ENCODE measurements at places on chromosomes 3 and 15.

DNA sequence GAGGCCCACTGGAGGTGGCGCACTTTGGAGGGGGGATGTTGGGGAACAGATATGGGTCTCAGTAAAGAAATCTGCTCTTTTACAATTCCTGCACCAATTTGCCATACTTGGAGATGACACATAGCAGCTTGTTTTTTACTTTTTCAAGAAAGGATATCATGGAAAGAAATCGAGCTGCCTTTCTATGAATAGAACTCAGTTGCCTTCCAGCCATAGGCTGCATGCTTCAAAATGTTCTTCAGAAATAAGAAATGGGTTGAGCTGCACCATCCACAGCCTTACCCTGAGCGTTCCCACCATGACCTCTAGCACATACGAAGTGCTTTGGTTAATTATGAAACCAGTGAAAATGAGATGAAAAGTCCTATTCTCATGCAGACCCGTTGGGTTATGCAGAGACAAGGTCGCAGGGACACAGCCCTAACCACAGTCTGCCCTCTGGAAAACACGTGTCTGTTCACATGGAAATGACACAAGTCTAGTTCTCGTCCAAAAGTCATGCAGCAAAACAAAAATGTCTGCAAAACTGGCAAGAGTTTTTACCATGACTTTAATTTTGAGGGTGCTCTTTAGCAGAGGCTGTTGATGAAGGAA is 36.3 kb downstream of the NGRN start:
- DNase-seq: no peak

GRCh38 chr3:49794431-49794830 is 5.2 kb downstream of the CDHR4 start:
- no peak for DNase-seq

DNA sequence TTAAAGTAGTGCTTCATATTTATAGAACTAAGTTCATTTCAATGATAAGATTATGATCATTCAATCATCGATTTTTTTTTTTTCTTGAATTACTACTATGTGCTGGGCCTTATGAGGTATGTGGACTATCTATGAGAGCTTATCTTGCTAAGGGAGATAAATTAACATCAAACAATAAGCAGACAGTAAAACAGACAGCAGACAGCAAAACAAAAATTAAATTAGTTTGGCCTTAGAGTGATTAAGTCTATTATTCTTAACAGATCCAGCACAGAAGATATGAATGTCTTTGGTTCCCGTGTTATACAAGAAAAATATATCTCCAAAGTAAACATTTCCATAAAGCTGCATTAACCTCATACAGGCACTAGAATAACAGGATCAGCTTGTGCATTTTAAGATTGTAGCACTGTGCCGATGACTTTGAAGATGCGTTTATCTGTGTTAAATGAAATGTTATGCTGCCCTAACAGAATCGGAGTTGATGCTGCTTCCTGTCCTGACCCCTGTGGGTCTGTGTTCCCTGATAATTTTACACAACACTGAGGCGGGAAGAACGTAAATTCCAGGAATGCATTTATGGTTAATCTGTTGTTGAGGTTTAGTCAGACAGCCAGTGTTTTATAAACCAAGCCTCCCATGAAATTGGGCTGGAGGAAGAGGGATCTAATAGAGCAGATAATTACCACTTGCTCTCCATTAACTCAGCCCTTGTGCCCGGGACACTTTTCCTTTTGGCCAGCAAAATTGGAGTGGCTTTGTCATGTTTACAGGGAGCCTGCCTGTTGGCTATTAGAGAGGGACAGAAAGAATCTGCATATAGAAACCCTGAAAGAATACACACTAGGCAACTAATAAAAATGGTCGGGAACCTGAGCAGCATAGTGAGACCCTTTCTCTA is 80.8 kb downstream of the GHSR start:
- DNase-seq: no peak

DNA sequence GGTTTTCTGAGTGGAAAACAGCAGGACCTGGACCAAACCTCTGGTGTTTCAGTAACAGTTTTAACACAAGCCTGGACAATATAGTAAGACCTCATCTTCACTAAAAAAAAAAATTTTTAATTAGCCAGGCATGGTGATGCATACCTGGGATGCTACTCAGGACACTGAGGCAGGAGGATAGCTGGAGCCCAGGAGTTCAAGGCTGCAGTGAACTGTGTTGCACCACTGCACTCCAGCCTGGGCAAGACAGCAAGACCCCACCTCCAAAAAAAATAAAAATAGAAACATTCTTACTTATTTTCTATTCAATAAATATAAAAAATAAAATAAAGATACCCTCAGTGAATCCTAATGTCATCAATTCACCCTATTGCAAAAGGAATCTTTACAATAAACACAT is 21.5 kb downstream of the ULK4 start:
- no peak for DNase-seq

DNA sequence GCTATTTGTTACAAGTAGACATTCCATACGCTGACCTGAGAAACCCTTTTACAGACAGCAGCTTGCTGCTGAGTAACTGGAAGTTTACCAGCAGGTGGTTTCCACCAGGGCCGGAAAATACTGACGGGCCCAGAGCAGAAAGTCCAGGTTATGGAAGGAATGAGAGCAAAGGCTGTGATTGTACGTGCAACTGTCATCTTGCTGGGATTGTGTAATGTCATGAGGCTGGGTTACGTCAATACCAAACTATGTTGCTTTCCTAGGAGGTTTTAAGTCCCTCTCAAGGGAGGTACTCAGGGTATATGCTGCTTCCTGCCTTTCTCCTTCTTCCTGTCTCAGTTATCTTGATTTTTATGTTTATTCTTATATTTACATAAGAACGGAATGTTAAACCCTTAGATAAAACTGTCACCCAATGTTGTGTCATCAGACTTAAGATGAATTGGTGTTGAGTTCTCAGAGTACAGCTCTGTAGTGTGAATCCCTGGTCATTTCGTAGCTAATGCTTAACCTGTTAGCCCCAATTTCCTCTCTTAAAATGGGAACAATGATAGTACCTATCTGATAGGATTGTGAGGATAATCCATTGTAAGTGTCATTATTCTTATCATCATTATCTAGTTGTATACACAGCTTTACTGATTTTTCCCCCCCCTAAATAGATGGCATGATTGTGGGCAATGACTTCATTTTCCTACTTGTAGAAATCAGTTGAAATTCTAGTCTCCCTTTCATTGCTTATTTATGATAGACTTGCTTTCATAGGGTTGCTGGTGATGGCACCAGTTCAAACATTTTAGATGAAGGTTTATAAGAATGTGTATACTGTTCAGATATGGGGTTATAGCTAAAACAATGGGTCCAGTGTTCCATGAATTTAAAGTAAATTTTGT is 101.4 kb downstream of the FNDC3B start:
- DNase-seq: no peak

DNA sequence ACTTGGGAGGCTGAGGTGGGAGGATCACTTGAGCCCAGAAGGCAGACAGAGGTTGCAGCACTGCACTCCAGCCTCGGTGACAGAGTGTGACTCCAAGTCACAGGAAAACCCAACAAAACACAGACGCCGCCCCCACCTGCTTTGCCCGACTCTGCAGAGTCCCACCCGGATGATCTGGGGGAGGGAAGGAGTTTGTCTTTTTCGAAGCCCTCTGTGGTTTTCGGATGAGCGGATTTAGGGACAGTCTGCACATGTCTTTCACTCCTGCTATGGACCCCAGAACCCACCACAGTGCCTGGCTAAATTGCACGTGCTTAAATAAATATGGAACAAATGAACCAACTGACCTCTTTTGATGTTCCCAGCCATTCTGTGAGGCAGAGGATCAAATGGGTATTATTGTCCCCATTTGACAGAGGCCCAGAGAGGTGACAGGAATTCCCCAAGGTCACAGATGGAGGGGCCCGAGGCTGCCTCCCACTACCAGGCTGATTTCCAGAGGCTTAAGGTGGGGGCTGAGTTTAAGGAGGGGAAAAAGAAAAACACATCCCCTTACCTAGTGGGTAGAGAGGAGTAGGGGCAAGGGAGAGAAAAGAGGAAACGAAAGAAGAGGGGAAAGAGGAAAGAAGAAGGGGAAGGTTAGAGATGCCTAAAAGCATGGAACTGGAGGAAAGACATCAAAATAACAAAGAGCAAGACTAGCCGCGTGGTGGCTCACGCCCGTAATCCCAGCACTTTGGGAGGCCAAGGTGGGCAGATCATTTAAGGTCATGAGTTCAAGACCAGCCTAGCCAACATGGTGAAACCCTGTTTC is 59.4 kb upstream of the TFRC start:
- DNase-seq: no peak

GRCh38 chr15:101123222-101123910 is 128.5 kb downstream of the CHSY1 start:
- DNase-seq: no peak

DNA sequence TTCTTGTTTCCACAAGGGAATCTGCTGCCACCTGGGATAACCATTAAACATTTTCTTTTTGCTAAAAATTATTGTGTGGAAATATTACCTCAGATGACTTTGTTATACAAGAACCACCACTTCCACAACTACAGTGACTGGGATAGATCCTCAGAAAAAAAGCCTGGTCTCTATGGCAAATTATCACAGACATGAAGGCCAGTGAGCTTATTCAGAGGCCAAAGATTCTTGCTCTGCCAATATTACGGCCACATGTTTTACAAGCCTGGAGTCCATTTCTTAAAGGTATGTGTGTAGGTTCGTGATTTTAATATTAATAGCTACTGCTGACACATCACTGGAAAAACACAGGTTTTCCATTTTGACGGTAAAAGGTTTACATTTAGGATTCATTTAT is 73.8 kb downstream of the MYO1E start:
- DNase-seq: no peak

- DNase-seq: no peak
Measured at GRCh38 chr3:197244751-197245150, 53.7 kb downstream of the DLG1 start.

- DNase-seq: no peak
Measured at GRCh38 chr3:163056874-163057497, 1560.4 kb downstream of the OTOL1 start.

GRCh38 chr3:23928524-23928923 is 11.6 kb downstream of the RPL15 start:
- DNase-seq: no peak

- DNase-seq: no peak
Measured at GRCh38 chr3:134463676-134464063, 22.1 kb downstream of the ANAPC13 start.

DNA sequence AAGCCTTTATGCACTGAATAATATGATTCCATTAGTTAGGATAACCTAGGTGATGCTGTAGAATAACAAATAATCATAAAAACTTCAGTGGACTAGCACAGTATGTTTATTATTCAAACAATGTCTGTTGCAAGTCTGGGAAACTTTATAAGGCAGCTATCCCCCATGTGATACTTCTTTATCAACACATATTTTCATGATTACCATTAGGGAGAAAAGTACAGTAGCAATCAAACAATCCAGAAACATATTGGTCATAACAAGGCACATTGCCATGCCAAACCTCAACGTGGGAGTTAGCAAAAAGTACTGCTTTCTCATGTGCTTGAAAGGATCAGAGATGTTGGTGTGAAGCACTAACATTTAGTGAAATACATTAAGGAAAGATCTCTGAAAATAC is 35.5 kb downstream of the EOMES start:
- DNase-seq: no peak

DNA sequence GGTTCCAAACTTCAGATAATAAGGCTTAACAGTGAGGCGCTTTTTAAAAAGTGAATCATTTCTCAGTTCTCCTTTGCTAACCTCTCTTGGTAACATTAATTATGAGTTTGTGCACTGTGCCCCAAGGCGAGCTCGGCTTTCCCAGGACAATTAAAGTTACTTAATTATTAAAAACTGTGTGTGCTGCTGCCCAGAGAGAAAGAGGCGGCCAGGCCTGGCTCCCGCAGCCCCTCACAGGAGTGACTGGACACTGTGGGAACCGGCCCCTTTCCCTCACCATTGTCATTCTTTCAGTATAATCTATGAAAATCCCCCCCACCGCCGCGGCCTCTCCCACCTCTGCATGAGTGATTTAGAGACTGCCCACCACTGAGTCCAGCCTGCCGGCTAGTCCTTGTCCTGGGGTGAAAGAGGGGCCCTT is 43.1 kb upstream of the HES1 start:
- no peak for DNase-seq

- DNase-seq: no peak
Measured at GRCh38 chr3:180947761-180948390, 35.4 kb downstream of the FXR1 start.

DNA sequence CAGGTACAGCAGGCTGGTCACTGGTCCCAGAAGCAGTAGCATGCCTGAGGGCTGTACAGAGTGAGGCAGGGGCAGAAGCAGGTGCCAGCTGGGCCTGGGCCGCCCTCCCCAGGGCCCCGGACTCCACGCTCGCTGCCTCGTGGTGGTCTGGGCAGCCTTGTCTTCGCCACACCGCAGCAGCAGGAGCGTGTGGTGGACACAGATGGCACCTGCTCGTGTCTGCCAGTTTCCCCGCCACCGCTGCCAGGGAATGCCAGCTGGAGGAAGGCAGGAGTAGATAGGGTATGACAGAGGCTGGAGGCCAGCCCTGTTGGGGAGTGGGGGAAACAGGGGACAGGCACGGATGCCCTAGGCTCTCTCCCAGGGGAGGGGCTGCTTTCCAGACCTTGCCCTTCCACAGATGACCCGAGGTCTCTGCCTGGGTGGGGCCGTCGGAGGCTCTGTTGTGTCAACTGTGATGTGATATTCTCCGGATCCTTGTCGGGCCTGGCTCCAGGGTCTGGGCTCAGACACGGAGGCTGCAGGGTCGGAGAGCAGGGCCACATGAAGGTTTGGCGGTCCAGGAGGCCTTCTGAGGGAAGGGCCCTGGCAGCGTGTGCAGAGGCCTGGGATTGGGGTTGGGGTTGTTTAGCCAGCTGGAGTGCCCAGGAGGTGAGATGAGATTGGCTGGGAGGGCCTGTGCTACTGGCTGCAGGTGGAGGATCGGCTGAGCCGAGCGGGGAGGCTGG is 33.6 kb downstream of the GOLGA6L10 start:
- DNase-seq: no peak
